Gastroesophageal sphincter (tissue), 4 donors: ENCODE measurements at places on chromosomes 1 and 21.

- no peak overlapping the region for H3K4me3 ChIP-seq
- ATAC-seq: peak; percentile 52
- H3K4me1 ChIP-seq: peaks cover 65% of the 10 kb centered on the region
- H3K27me3 ChIP-seq: no peaks in the 10 kb centered on the region
Measured at GRCh38 chr1:19372602-19373001, 60.5 kb downstream of the SLC66A1 start.

DNA sequence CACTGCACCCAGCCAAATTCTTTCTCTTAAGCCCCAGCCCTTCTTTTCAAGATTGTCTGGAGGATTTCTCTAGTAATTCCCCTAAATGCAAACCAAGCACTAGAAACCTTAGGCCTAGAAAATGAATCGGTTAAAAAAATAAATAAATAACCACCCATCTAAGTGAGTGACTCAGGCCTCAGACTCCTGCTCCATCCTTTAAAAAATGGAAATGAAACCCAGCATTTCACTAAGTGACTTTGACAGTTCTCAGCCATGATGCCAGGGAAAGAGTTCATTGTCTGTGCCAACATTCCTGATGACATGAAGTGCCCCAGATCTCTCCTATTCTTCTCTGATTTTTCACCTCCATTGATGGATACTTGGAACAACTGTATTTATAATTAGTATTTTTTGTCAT, 415.2 kb upstream of the DAB1 start:
- H3K36me3 ChIP-seq: no peaks in the 10 kb centered on the region
- H3K4me3 ChIP-seq: no peak overlapping the region
- H3K27me3 ChIP-seq: no peaks in the 10 kb centered on the region
- no peaks in the 10 kb centered on the region for H3K4me1 ChIP-seq

DNA sequence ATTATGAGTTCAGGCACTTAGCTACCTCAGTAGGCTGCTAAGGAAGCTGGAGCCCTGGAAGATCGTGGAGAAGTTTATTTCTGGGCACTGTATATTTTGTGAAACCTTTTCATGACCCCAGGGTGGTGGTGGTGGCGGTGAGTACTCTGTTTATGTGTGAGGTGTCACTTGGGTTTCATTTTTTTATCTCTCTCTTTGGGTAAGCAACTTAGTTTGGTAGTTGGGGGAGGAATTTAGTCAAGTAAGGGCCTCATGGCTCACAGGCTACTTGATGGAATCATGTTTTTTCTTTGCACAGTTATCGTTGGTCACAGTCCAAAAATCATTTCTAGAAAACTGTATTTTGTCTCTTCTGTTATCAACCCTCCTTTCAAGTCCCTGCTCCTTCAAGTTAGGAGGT, 33.9 kb downstream of the C1orf141 start:
- no peak for ATAC-seq
- H3K27ac ChIP-seq: no peak overlapping the region
- H3K27me3 ChIP-seq: no peaks in the 10 kb centered on the region
- no peaks in the 10 kb centered on the region for H3K36me3 ChIP-seq

GRCh38 chr21:34046917-34047316, 26.5 kb upstream of the MRPS6 start:
- H3K36me3 ChIP-seq: no peaks in the 10 kb centered on the region
- no peak overlapping the region for H3K27ac ChIP-seq
- no peak for ATAC-seq

GRCh38 chr21:28817871-28818270, 174.8 kb downstream of the LTN1 start:
- ATAC-seq: no peak
- H3K27me3 ChIP-seq: no peaks in the 10 kb centered on the region
- H3K4me3 ChIP-seq: no peak overlapping the region
- H3K27ac ChIP-seq: peak overlapping the region; percentile 77
- peaks cover 21% of the 10 kb centered on the region for H3K4me1 ChIP-seq
- H3K36me3 ChIP-seq: no peaks in the 10 kb centered on the region

GRCh38 chr1:12518931-12519692, 98.9 kb downstream of the DHRS3 start:
- no peak overlapping the region for H3K4me3 ChIP-seq
- peak; percentile 92 for ATAC-seq
- H3K27me3 ChIP-seq: no peaks in the 10 kb centered on the region
- H3K4me1 ChIP-seq: no peaks in the 10 kb centered on the region
- H3K27ac ChIP-seq: peak overlapping the region; percentile 59

DNA sequence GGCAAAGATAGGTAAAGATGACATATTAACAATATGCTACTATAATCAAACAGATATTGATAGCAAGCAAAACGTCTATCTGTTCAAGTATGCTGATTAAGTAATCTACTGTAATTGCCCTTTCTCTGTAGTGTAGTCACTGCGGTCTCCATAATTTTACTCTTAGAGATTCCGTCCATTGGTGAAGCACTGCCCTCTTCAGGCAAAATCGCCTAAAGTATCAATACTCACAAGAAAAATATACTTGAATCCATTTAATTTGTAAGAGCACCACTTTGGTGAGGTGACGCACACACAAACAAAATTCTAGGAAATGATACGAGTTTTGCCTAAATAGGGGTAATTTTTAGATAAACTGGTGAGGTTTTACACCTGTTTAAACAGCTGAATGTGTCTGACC, 434.6 kb upstream of the CHRM3 start:
- no peaks in the 10 kb centered on the region for H3K27me3 ChIP-seq
- no peak for ATAC-seq
- no peak overlapping the region for H3K4me3 ChIP-seq

GRCh38 chr1:54777011-54777410, 12.7 kb upstream of the PARS2 start:
- no peak for ATAC-seq
- H3K4me1 ChIP-seq: peaks cover 8% of the 10 kb centered on the region
- H3K27me3 ChIP-seq: peaks cover 31% of the 10 kb centered on the region
- H3K4me3 ChIP-seq: no peak overlapping the region
- no peak overlapping the region for H3K27ac ChIP-seq

- no peak overlapping the region for H3K27ac ChIP-seq
- H3K36me3 ChIP-seq: peaks cover 14% of the 10 kb centered on the region
- no peaks in the 10 kb centered on the region for H3K27me3 ChIP-seq
- H3K4me3 ChIP-seq: no peak overlapping the region
Measured at GRCh38 chr1:226706684-226707083, 32.4 kb downstream of the ITPKB start.

GRCh38 chr1:160082487-160082886, 1.1 kb downstream of the KCNJ9 start:
- no peak overlapping the region for H3K27ac ChIP-seq
- H3K27me3 ChIP-seq: peaks cover 62% of the 10 kb centered on the region
- H3K4me3 ChIP-seq: no peak overlapping the region
- H3K4me1 ChIP-seq: no peaks in the 10 kb centered on the region

- H3K4me1 ChIP-seq: no peaks in the 10 kb centered on the region
- H3K27me3 ChIP-seq: no peaks in the 10 kb centered on the region
- H3K27ac ChIP-seq: no peak overlapping the region
- no peaks in the 10 kb centered on the region for H3K36me3 ChIP-seq
Measured at GRCh38 chr1:55301912-55302311, 86.7 kb upstream of the USP24 start.

DNA sequence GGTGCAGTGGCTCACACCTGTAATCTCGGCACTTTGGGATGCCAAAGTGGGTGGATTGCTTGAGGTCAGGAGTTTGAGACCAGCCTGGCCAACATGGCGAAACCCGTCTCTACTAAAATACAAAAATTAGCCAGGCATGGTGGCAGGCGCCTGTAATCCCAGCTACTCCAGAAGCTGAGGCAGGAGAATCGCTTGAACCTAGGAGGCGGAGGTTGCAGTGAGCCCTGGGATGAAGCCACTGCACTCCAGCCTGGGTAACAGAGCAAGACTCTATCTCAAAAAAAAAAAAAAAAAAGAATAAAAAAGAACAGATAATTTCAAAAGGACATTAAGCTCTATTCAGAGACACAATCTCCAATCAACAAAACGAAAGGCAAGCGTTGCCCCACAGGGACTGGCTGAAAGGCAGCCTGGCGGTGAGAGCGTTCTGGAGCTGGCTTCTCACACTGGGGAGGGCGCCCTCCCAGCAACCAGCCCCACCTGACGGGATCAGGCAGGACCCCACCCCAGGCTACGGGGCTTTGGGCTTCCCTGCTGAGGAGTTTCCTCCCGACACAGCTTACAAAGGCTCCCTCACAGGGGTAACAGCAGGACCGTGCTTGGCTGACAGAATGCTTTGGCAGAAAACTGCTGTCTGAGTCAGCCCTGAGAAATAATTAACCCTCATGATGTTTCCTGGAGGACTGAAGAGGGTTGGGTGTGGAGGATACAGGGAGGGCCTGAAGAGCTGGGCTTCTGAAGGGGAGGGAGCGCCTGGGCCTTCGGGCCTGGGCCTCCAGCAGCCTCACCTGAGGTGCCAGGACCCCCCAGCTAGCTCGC, 31.1 kb upstream of the SRP9 start:
- ATAC-seq: peak; percentile 94
- no peaks in the 10 kb centered on the region for H3K4me1 ChIP-seq
- H3K27me3 ChIP-seq: no peaks in the 10 kb centered on the region

- ATAC-seq: no peak
- H3K4me3 ChIP-seq: no peak overlapping the region
- no peaks in the 10 kb centered on the region for H3K27me3 ChIP-seq
- H3K27ac ChIP-seq: no peak overlapping the region
Measured at GRCh38 chr1:180470031-180470430, 32.3 kb downstream of the ACBD6 start.

GRCh38 chr1:210600421-210601159, 271.9 kb downstream of the HHAT start:
- ATAC-seq: no peak
- H3K27ac ChIP-seq: no peak overlapping the region
- H3K4me1 ChIP-seq: no peaks in the 10 kb centered on the region
- no peaks in the 10 kb centered on the region for H3K27me3 ChIP-seq
- H3K36me3 ChIP-seq: no peaks in the 10 kb centered on the region

DNA sequence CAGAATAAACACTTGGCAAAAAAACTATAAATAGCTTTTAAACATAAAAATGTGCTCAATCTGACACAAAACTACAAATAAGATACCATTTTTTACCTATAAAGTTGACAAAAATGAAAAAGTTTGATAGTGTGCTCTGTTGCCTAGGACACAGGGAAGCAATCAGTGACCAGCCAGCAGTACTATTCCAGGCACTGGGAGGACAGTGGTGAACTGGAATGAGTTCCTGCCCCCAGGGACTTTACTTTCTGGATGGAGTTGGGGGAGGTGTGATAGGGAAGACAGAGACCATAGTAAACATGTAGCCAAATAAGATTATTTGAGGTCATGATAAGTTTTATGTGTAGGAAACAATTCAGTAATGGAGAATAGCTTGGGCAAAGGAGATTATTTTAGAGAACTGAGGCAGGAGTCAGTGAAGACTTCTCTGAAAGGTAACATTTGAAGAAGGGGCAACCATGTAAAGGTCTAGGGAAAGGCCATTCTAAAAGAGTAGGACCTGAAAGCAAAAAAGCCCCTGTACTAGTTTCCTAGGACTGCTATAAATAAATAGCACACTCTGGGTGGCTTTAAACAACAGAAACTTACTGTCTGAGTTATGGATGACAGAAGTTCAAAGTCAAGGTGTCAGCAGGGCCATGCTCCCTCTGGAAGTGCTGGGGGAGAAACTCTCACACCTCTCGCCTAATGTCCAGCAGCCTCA, 42.0 kb downstream of the EEIG2 start:
- peaks cover 10% of the 10 kb centered on the region for H3K36me3 ChIP-seq
- no peaks in the 10 kb centered on the region for H3K27me3 ChIP-seq
- H3K4me3 ChIP-seq: no peak overlapping the region
- no peaks in the 10 kb centered on the region for H3K4me1 ChIP-seq
- no peak overlapping the region for H3K27ac ChIP-seq

- no peak for ATAC-seq
- no peak overlapping the region for H3K4me3 ChIP-seq
- no peaks in the 10 kb centered on the region for H3K4me1 ChIP-seq
- H3K27ac ChIP-seq: no peak overlapping the region
- H3K27me3 ChIP-seq: no peaks in the 10 kb centered on the region
- no peaks in the 10 kb centered on the region for H3K36me3 ChIP-seq
Measured at GRCh38 chr1:197304638-197305200, 36.7 kb downstream of the CRB1 start.

DNA sequence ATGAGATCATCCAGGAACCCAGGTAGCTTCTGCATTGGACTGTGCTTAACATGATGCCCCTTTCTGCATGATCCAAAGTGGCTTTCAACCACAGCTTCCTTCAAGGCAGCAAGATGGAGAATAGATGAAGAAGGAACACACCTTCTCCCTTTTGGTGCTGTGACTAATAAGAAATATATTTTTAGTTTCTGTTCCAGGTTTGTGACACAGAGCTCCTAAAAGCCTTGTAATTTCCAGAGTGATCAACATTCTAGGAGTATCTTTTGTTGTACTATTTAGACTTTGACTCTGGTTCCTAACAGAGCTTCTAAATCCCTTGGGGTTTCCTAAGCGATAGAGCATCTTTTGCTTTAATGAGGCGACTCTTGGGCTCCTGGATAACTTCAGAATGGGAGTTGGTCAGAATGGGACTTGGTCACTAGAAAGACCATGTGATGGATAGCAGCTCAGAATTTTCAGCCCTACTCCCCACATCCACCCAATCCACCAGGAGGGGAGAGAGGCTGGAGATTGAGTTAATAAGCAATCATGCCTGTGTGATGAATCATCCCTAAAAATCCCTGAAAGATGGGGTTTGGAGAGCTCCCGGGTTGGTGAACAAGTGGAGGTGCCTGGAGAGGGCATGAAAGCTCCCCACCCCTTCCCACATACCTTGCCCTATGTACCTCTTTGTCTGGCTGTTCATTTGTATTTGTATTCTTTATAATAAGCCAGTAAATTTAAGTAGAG, 134.8 kb downstream of the FGGY start:
- ATAC-seq: no peak
- H3K27ac ChIP-seq: no peak overlapping the region
- H3K4me1 ChIP-seq: peaks cover 6% of the 10 kb centered on the region
- no peak overlapping the region for H3K4me3 ChIP-seq
- H3K27me3 ChIP-seq: no peaks in the 10 kb centered on the region
- H3K36me3 ChIP-seq: no peaks in the 10 kb centered on the region

DNA sequence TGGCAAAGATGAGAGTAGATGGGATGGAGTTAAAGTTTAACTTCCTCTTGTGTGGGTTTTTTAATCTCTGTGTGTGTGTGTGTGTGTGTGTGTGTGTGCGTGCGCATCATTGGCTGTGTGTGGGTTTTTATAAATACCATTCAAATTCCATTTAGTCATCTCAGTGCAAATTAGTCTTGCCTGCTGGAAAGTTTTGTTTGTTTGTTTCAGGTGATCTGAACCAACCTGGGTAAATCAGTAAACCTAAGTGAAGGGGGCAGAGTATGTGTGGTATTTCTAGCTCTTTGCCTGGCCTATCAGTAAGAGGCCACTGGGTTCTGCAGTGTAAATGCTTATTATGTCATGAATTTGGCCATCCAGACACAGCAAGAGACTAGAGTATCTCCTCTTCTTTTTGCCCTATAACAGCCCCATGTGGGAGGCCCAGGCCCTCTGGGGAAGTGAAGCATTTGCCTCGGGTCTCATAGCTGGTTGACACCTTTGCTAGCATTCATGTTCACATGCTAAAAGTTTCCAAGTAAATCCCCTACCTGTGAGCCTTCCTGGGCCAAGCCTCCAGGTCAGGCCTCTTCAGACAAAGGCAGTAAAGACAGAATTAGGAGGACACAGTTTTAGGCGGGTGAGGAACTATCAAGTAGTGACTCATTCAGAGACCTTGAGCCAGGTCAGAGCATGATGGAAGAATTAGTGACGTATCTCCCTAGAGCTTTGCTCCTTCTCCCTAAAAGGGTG, 14.7 kb downstream of the INTS3 start:
- H3K27ac ChIP-seq: no peak overlapping the region
- no peaks in the 10 kb centered on the region for H3K36me3 ChIP-seq
- no peak overlapping the region for H3K4me3 ChIP-seq
